ENCODE measurements at places on chromosomes 2 and 18.
A peak's percentile ranks its signal among the peaks of the same experiment; 100 is the strongest.

DNA sequence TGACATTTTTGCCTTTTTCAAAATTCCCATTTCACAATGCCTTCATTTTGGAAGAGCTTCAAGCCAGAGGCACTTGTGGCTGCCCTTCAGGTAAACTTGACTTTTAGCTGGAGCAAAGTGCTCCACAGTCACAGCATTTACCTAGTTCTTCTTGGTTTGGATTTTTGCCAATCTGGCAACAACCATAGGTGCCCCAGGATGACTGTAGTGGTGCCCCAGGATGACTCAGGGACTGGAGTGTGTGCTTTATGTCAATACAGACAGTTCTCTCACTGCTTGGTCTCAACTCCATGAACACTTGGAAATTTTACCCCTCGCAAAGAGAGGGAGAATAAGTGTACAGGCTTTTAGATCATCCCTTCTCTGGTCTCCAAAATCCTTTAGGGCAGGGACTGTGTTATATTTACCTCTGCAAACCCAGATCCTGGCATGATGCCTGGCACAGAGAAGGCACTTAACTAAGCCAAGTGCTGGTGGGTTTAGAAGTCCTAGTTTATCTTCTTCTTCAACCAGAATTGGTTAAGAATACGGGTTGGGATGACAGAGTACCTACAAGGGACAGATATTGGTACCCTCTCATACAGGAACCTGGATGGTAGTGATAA, 15.3 kb upstream of the PTPN4 start:
- no peak for DNase-seq

DNA sequence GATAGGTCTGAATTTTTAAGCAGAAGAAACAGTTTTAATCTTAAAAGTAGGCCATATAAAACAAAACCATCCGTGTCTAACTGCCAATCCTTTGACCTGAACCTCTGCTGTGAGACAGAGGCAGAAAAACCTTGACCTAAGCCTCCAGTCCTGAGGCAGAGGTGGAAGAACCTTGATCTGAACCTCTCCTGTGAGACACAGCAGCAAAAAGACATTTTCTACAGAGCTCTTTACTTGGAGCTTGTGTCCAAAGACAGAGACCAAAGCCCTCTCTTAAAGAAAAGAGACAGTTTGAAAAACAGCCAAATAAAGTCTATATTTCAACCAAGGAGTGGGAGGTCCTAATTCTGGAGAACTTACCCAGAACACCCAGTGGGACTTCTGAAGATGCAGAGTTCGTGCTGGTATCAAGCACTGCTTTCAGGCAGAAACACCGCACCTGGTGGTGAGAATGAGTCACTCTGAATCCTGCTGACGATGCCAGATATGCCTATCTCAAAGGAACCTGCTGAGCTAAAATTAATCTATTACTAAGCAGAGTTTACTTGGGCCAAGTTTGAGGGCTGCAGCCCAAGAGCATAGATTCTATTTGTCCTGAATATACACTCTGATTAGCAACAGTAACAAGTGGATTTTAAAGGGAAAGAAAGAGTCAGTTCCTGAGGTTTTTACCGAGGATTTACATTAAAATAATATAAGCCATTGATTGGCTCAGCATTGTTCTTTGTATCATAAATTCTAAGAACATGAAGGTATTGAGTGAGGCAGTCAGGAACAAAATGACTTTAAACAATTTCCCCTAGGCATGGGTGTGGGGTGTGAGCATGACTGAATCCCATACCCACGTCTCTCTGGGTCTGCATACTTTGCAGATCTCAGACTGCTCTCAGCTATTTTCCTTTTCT, 806.4 kb downstream of the TRIB2 start:
- no peak for DNase-seq

GRCh38 chr2:150567771-150568301, 80.4 kb upstream of the RND3 start:
- no peak for DNase-seq

DNA sequence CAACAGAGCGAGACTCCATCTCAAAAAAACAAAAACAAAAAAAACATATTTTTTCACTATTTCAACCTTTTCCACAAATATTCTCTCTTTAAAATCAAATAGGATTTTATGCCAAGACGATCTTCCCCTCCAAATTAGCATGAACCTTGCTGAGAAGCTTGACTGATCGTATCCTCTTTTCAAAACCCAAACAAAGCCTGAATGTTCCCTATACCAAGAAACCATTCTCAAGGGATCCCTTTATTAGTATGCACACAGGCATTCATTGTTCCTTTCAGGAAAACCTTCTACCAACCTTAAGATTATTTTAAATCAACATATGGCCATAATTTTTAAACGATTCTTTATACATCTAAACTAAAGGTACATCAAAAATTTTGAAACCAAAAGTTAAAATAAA, 6.3 kb downstream of the SPIRE1 start:
- DNase-seq: no peak

DNA sequence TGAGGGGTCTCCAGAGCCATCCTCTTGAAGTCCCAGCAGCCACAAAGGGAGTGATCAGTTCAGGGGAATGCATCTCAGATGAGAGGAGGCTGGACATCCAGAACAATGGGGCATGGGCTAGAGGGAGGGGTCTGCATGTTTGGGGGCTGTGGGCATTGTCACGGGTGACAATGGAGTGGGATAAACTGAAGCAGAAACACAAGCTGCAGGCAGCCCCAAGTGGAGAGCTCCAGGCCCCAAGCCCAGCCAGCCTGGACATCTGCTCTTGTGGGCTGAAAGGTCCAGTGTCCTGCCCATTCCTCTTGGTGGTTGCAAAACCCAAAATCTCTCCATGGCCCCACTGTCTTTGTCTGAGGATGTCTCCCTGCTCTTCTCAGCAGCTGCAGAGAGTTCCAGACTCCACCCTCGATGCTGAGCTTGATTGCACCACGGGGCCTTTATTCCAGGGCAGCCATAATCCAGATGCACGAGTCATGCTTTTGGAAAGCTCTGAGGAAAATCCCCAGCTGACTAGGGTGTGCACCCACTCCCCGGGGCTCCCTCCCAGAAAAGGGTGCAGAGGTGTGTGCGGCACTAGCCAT, 149.4 kb downstream of the TNS1 start:
- DNase-seq: peak; percentile 73

GRCh38 chr2:167271932-167272331, 383.7 kb downstream of the XIRP2 start:
- DNase-seq: no peak

DNA sequence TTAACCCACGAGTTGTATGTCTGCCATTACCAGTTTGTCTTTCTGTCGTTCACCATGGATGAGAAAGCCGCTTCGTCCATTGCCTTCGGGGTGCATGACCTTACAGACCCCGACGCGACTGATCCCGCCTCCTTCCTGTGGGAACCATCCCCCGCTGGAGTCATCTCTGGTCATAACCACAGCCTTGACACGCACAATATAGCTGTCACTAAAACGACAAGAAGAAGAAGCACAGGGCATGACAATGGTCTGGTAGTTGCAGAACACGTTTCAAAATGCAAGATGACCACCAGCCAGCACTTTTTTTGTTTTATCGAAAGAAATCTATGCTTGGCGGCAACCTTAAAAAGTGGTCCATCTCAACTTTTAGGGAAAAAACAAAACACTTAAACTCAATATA, 87.7 kb downstream of the SPRED2 start:
- DNase-seq: no peak

GRCh38 chr2:36489281-36489680, 108.7 kb downstream of the FEZ2 start:
- no peak for DNase-seq

DNA sequence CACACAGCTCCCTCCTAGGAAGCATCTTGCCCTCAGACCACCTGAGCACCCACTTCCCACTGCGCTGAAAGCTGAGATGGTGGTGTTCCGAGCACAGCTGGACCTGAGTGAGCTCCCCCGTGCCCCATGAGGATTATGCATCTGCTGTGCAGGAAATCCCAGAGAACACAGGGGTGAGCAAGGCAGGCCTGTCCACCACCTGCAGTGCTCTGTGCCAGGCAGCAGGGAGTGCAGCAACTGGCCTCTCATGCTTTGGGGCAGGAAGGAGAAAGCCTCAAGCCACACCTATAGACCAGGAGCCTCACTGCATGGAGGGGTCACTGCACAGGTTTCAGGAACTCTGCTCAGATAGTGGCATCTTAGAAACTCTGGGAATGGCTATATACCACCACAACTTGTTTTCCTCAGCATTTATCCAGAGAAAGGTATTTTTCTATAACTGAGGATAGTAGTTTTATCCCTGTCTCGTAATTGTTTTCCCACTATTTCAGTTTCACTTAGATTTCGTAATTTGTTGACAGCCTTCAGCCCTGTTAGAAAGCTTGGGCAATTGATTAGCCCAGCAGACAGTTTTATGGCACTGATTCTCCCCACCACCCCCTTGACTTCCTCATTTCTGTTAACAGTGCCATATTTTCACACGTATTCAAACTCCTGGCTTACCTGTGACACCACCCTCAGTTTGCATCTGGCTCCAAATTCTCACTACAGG, 144.3 kb upstream of the DAPL1 start:
- no peak for DNase-seq

GRCh38 chr18:6255886-6256285, 158.8 kb downstream of the L3MBTL4 start:
- DNase-seq: no peak

DNA sequence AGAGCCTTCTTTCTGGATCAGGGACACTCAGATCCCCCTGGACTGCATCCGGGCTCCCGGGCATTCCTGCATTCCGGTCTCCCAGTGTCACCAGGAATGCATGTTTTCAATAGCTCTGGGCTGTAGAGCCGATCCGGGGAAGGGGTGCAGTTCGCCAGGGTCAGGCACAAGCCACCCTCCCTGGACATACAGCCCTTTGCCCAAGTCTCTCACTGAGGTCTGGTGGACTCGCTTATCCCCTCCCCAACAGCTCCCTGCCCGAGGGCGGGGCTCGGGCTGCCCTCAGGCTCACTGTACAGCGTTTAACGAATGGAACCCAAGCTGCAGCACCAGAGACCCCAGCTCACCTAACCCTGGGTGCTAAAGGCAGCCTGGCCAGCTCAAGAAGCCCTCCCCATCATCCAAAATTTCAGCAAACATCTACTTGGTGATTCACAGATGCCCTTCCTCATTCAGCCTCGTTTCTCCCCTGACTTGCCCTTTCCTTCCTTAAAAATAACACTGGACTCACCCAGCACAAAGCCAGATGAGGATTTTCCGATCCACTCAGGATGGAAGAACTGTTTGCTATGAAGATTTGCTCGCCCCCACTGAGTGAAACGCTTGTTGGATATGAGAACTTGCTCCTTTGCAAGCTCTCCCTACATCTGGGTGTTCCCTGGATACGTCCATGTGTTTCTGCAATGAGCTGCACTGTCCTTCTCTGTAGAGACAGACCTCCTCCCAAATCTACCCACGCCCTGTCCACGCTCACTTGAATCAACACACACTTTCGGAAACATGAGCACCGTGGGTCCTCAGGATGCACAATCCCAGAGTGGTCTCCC, 58.1 kb downstream of the PXDN start:
- no peak for DNase-seq

- DNase-seq: no peak
Observed at GRCh38 chr2:69600425-69600824, 43.1 kb downstream of the AAK1 start.

DNA sequence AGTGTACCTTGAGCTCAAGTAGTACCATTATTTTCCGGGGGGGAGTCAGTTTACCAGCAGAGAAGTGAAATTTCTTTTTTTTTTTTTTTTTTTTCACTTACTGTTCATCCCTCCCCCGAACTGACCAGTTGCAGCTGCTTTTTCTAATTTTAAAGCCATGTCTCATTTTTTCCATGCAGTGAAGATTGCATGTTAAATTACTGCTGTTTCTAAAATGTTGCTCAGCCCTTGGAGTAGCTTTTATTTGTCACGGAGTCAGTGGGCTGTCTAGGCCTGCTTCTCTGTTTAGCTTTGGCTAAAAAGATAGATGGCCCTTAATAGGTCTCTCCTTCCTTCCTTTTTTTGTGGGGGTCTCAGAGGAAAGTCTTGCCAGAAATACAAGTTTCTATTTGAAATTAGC, 70.2 kb downstream of the NGEF start:
- no peak for DNase-seq

GRCh38 chr2:138090330-138090729, 126.1 kb downstream of the HNMT start:
- DNase-seq: no peak

DNA sequence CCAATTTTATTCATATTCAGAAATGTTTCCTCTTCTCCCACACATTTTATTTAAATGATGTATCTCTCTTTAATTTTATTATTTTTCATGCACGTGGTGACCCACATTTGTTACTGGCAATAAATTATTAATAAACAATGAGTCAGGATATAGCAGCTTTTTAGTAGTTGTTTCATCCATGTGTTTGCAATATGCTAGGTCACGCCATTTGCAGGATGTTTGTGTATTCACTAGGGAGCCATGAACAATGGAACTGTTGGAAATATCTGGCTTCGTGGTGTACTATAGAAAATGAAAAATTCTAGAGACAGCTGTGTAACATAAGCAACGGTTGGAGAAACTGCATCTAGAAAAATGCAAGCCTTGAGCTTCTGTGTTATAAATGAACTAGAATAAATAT, 176.0 kb upstream of the COL3A1 start:
- DNase-seq: no peak

GRCh38 chr2:25165992-25166875, 2.1 kb downstream of the POMC start:
- DNase-seq: peak; percentile 66

DNA sequence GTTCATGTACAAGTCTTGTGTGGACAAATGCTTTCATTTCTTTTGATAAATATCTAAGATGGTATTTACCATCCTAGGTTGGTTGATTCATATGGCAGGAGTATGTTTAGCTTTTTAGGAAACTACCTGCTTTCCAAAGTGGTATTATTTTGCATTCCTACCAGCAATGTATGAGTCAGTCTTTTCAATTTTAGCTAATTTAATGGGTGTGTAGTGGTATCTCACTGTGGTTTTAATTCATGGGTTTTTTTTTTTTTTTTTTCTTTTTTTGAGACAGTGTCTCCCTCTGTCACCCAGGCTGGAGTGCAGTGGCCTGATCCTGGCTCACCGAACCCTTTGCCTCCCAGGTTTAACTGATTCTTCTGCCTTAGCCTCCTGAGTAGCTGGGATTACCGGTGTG, 4.2 kb downstream of the ZNF512 start:
- no peak for DNase-seq

- DNase-seq: no peak
Observed at GRCh38 chr2:2671826-2672225, 340.8 kb upstream of the MYT1L start.

- DNase-seq: no peak
Observed at GRCh38 chr2:232300894-232301387, 77.6 kb upstream of the ALPP start.

- DNase-seq: no peak
Observed at GRCh38 chr2:190947711-190948251, 66.2 kb downstream of the STAT1 start.

GRCh38 chr2:45826884-45827635, 175.6 kb downstream of the PRKCE start:
- DNase-seq: peak; percentile 78

- no peak for DNase-seq
Observed at GRCh38 chr2:161915121-161915520, 158.9 kb downstream of the DPP4 start.

- DNase-seq: no peak
Observed at GRCh38 chr2:179532863-179533278, 268.2 kb upstream of the SESTD1 start.
